Activated naive CD8-positive, alpha-beta T cell treated with anti-CD3 and anti-CD28 coated beads, Interleukin-2, amount 50 U/mL, for 24 hours (primary cell): ENCODE measurements at places on chromosomes 1 and 21.

- no peak for DNase-seq
These were observed 2.1 kb downstream of the SETDB1 start for GRCh38 chr1:150928286-150928685.

DNA sequence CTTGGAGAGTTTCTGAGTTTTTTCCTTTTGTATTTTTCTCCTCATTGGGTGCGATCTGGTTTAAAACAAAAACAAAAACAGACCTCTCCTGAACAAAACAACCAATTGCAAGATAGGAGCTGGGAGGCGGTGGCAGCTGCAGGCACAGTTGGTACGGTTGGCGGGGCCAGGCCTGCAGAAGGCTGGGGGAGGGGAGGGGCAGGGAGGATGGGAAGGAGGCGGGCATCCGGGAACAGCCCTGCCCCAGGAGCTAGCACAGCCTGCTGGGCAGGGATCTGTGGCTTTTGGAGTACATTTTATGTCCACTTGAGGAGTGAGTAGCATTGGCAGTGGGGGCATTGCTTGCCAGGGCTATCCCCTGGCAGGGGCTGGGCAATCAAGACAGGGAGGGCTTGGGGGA is 5.2 kb downstream of the CAPN9 start:
- no peak for DNase-seq

DNA sequence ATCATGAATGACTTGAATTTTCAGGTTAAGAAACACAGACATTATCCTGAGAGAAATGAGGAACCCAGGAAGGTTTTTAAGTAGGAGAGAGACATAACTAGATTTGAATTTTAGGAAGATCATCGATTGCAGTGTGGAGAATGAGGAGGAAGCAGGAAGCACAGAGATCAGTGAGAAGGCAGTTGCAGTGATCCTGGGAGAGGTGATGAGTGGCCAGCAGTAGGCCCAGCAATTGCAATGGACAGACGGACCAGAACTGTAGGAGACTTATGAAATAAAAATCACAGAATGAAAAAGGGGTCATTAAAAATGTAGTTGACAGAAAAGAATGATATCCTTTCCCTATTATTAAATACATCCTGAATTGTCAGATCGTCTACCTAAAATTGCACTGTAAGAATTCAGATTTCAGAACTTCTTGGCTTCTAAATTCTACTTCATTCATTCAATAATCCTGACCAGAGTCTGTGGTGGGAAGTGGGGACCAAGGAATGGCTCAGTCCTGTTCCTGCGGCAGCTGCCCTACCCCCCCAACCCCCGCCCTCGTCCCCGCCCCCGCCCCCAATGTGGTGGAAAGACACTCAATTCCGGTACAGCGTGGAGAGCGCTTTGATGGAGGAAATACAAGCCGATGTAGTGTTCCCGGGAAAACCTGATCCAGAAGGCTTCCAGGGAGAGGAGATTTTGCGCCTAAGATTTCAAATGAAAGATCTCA is 35.1 kb downstream of the SLC2A1 start:
- no peak for DNase-seq

DNA sequence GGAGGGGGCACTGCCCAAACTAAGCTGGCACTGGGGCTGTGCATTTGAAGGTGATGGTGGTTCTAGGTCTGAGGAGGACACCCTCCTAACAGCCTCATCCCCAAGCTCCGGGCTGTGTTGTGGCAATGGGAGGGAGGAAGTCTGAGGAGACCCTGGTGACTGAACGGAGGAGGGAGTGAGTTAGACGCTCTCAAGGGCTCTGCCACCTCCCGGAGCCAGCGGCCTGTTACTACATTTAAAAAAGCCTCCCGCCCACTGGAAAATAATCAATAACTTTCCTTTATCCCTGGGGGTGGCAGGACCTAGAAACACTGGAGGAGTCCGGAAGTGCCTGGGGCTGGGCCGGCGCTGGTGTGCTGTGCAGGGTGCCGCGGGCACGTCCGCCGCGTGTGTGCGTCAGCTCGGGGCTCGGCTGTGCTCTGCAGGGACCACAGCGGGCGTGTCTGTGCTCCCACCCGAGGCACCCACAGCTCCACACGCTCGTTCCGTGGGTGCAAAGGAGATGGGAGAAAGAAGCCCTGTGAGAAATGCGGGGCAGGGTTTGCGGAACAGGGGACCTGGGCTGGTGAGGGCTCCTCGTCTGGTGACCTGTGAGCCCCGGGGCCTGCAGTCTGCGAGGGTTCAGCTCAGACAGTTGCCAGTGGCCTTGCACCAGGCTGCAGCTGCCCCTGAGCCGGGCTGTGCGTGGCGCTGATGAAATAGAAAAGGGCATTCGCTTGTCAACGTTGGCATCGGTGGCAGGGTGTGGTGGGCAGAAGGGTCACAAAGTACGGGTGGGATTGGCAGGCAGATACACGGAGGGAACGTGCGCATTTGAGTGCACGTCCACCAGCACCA is 5.3 kb downstream of the SAMD11 start:
- no peak for DNase-seq

GRCh38 chr1:229238674-229239415 is 32.1 kb upstream of the RAB4A start:
- DNase-seq = no peak

- DNase-seq = no peak
These were observed 4.0 kb downstream of the SOX13 start for GRCh38 chr1:204076891-204077290.

DNA sequence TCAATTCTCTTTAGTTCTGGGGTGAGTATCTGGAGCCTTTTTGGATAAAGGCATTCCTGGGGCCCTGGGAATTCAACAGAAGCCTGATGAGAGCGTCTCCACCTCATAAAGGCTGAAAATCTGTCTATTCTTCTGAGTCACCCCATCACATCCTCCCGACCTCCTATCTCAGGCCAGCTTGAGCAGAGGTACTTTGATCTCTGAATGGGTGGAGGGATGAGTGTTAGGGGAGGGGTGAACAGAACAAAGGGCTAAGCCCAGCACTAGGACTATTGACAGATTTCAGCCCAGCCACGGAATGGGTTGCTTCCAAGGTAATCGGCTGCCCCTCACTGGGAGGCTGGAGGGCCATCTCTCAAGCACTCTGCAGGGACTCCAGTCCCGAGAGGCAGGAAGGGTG is 2.5 kb upstream of the MYBPH start:
- no peak for DNase-seq

DNA sequence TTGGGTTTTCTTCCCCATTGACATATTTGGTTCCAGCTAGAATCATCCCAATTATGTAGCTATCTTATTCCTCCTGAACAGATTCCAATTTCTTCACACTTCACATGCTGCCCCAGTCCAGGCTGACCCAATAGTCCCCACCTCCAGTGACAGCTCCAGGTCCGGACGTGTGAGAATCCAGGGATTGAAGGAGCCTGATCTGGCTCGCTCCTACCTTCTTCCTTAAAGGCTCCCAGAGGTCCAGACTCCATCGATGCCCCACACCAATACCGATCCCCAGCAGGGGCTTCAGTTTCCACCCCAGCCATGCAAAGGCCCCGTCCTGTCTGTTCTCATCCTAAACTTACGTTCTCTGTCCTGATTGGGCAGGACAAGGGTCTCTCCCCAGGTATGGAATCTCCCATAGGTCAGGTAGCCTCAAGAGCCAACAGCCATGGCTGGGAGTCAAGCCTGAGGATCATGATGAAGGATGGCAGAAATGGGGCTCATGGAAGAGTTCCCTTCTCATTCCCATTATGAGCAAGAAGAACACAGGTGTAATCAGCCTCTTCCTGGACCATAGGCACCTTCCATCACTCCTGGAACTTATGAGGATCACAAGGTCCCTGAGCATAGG is 20.4 kb upstream of the SLAMF9 start:
- DNase-seq = no peak

- no peak for DNase-seq
These were observed 348.8 kb downstream of the PTBP2 start for GRCh38 chr1:97070376-97070775.

DNA sequence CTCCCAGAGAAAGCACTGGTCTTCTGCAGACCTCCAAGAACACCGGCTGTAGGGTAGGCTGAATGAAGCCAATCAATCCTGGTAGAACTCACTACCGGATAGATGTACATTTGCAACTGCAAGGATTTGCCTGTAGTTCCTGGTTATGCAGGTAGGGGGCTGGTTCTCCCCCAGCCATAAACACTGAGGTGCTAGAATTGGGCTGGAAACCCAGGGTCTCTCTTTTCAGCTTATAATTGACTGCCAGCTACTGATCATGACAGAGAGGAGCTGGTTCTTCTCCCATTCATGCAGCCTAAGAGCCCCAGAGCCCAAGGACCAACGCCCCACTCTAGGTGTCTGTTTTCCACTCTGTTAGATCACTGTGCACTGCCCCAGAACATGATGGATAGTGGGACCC is 21.5 kb upstream of the MTARC2 start:
- DNase-seq = no peak

GRCh38 chr1:164602480-164603093 is 43.6 kb downstream of the PBX1 start:
- no peak for DNase-seq

DNA sequence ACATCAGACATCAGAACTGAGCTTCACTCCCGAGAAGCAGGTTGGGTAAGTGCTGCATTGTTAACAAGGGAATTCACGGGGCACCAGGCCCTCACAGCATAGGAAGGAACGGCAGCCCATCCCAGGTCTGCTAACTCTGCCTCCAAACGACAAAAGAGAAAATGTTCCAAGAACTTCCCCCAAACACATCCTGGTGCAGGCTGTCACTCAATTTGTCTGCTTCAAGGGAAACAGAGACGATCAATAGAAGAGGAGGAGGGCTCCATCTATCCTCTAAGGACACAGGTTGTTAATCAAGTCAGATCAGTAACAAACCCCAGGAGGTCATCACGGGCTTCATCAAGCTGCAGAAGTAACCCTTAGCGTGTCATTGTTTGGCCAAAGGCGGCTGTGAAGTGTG is 3.5 kb upstream of the TSPEAR start:
- DNase-seq = no peak

DNA sequence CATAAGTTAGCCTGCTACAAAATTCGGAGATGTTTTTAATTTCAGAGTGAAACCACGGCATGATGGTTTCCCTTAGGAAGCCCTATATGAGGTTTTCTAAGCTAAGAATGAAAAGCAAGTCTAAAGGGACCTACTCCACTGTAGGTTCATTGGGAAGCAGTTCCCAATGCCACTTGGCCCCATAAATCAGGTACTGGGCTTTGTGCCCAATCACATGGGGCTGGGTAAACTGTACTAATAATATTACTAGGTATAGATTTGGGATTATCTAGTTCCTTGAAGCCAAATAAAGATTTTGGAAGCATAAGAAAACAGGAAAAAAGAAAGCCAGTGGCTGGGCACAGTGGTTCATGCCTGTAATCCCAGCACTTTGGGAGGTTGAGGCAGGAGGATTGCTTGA is 19.1 kb upstream of the ANGPTL7 start:
- DNase-seq = no peak

- no peak for DNase-seq
These were observed 42.6 kb downstream of the SIM2 start for GRCh38 chr21:36741506-36741905.

GRCh38 chr21:34352556-34352955 is 11.2 kb upstream of the KCNE2 start:
- DNase-seq = no peak
